ENCODE measurements at places on chromosomes 6 and 20. TPM values are rescaled to one million over a fixed set of nuclear protein-coding genes. Genes with fewer than 3 reads are reported as not detected.

GRCh38 chr6:45075246-45075645 is 252.9 kb upstream of the RUNX2 start:
- DNase-seq: no peak

DNA sequence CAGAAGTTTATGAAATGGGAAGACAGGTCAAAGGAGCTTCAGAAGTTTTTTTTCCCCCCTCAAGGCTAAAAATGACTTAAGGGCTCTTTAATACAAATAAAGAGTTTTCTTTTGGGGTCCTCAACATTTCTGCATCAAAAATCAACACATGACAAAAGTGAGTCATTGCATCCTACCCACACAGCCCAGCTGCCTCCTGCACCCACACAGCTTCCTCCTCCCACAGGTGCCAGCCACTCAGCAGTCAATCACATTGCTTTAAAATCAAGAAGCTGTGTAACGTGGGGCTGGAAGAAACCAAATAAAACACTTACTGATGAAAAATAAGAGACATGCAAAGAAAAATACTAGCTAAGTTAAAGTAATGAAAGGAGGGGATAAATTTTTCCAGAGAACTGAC is 68.5 kb downstream of the MAP3K5 start:
- DNase-seq: peak; percentile 20

DNA sequence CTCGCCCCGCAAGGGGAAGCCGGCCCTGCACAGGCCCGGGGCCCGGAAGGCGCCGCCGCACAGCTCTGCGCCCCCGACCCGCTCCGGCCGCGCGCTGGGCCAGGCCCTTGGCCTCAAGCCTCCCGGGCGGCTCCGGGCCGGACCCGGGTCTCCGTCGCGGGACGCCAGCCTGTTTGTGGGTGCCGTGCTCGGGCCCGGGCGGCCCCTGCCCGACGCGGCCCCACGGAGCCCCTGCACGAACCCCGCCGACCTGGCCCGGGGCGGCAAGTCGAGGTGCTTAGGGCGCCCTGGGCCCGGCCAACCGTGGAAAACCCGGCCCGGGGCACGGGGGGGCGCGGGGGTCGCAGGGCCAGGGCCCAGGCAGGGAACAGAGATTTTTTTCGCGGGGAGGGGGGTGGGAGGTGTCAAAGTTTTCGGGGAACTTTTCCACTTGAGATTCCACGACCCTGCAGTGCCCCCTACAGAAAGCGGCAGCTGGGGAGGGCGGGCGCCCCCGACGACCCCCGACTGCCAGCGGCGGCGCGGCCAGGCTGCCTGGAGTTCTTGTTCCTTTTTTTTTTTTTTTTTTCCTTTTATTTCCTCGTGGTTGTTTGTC is 805 bp upstream of the STX16 start:
- DNase-seq: no peak

DNA sequence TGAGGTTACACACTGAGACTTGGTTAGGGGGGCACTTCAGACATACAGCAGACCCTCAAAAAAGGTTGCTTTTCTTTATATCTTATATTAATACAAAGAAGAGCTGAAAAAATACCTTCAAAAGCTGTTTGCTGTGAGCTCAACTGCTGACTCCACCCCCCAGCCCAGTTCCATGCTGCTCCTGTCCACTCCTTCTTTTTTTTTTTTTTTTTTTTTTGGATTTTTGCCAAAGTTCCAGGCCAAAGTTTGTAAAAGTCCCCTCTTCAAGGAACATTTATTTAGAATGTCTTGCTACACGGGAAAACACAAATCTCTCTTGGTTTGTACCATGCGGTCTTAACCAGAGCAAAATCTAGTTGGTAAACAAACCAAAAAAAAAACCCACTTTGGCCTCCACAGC is 85.3 kb upstream of the AKAP12 start:
- DNase-seq: no peak

The GABRR1 gene
- total RNA-seq: not detected

All from activated naive CD4-positive, alpha-beta T cell treated with anti-CD3 and anti-CD28 coated beads for 36 hours (primary cell).